IPS DF 19.7 (cell line): ENCODE measurements at places on chromosomes 2 and 18.
A peak's percentile ranks its signal among the peaks of the same experiment; 100 is the strongest.

DNA sequence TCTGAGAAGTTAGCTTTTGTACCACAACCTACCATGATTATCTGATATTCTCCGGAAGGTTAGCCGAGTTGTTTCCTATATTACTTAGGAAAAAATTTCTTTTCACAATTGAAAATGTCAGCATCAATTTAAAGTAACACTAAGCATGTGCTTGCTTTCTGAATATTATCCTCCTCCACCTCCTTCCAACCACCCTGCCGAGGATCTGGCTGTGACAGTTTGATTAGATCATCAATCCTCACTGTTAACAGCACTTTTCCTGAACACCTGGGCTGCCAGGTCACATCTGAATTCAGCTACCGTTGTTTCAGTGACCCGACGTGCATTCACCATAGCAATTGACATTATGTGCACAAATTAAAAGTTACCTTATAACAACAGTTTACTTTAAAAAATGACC is 207.0 kb downstream of the ZNF407 start:
- DNase-seq = no peak

DNA sequence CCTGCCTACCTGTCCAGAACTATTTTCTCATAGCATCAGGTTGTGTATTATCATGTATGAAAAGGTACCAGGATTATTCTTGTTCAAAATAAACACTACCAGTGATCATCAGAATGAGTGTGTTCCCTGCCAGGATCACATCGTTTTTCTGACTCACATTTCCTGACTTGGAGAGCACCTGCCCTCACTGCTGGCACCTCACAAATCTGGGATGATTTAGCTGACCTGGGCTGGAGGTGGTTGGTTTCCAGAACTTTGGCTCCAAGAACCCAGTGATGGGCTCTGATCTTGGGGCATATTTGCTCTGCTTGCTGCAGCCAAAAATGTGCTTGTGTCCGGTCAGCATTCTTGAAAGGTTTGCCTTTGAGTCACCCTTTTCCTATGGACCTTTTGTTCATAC is 836.3 kb upstream of the ACVR2A start:
- no peak for DNase-seq

- DNase-seq = no peak
These were observed 61.5 kb upstream of the PPM1B start for GRCh38 chr2:44107086-44107740.

DNA sequence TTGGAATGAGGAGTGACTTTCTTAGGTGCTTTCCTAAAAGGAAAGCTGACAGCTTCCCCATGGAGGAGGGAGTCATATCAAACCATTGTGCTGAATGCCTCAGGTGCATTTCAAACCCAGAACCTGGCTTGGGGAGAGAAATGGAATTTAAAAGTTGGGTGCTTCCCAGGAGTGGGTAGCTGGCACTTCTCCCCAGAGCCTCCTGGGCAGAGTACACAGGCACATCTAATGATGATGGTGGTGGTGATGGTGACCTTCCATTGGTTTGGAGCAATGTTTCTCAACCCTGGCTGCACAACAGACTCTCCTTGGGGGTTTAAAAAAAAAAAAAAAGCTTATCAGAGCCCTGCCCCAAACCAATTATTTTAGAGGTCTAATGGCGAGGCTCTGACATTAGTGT is 8.3 kb downstream of the FOSL2 start:
- DNase-seq = no peak

- DNase-seq = no peak
These were observed 23.3 kb upstream of the MTA3 start for GRCh38 chr2:42545023-42545721.

DNA sequence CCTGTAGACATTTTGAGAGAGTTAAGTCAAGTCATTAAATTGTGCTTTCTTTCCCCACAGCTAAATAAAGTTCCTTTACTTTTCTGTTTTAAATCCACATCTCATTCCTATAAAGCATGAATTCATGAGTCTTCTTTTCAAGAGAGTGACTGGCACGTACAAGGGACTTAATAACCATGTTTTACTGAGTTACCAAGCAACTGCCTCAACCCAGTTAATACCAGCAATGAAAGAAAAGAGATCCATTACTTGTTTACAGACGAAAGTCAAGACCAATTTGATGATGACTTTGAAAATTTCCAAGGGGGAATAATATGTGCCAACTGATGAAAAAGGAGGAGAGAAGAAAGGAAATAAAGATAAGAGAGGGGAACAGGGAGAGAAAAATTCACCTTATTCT is 1082.5 kb upstream of the GYPC start:
- no peak for DNase-seq

- DNase-seq = no peak
These were observed 512.9 kb upstream of the ID2 start for GRCh38 chr2:8168876-8169424.

GRCh38 chr2:122927710-122928557 is 1097.2 kb upstream of the CNTNAP5 start:
- DNase-seq = peak; percentile 56

DNA sequence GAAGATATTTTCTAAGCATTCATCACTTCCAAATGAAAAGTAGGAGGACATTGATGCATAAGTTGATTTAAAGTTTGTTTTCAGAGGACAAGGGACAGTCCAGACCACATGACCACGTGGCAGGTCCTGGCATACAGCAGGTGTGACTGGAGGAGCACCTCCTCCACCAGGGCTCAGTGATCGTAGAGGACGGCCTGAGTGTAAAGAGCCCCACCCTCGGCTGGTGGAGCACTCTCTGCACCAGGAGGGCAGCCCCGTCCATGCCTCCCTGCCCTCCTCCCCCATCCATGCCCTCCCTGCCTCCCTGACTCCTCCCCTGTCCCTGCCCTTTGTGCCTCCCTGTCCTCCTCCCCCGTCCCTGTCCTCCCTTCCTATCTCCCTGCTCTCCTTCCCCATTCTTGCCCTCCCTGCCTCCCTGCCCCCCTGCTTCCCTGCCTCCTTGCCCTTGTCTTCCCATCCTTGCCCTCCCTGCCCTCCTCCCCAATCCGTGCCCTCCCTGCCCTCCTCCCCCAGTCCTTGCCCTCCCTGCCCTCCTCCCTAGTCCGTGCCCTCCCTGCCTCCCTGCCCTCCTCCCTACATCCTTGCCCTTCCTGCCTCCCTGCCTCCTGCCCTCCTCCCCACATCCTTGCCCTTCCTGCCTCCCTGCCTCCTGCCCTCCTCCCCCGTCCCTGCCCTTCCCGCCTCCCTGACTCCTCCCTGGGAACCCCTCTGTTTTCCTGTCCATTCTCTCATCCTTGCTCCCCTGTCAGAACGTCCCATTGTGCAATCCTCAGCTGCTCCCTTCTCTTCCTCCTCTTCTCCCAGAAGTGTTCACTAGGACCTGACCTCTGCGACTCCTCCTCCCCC is 47.9 kb downstream of the ANKMY1 start:
- DNase-seq = no peak

- no peak for DNase-seq
These were observed 31.9 kb downstream of the EXOC6B start for GRCh38 chr2:72793798-72794440.

DNA sequence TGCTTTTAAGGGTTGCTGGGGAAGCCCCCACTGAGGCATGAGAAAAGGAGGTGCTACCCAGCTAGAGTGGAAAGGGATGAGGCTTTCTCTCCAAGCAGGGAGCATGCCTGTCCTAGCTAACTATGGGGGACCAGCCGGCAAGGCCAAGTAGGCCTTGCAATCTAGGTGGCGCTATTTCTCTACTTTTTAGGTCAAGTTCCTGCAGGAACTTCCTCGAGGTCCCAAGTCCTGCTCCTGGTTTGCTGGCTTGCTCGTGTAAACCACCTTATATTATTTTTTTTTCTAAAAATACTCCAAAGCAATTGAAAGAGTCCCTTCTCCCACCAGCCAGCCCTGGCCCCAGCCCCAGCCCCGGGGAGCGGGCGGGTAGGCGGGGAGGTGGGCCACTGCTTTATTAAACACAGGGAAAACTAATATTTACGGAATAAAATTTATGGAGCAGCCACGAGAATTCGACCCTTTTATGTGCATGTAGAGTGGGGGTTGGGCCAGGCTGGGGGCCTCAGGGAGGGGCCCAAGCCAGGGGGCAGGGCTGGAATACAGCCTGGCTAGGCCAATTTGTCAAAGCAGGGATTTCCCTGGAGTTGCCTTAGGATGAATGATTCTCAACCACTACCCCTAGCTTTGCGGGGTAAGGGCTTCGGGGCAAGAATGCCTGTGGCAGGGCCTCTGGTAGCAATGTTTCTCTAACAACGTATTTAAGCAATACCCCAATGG is 12.8 kb upstream of the IHH start:
- peak; percentile 57 for DNase-seq

DNA sequence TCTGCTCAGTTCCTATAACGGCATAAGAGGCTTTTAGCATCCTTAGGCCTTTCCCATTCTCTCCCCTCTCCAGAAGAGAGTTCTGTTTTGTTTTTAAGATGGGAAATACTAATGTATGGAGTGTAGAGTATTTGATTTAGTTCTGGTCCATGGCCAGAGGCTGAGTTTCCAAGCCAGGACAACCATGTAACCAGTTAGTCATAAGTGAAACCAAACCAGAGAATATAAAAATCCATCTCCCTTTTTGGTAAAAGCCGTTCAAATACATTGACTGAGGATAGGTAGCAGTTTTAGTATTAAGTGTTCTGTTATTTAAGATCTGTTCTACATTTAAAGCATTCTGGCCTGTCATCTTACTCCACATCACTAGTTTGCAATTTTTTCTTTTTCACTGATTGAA is 3.1 kb downstream of the PSMD1 start:
- no peak for DNase-seq

DNA sequence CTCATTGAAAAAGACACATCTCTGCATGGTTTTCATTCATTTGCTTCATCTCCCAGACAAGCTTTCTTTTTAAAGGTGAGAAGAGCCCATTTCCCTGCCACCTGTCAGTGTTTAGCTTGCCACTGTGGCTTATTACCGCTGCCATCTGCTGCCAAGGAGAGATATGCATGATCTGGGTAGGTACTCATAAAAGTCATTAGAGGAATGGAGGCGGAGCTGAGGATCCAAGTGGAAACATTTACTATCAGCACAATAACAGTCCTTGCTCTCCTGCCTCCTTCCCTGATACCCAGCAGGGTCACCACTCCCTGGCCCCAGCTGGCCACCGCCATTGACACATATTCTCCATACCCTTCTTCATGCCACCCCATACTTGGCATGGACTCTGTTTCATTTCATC is 390.4 kb downstream of the TSN start:
- no peak for DNase-seq

GRCh38 chr18:2706903-2707302 is 51.4 kb downstream of the SMCHD1 start:
- peak; percentile 7 for DNase-seq

GRCh38 chr2:170850251-170850650 is 33.6 kb downstream of the GAD1 start:
- no peak for DNase-seq

GRCh38 chr2:70226781-70227180 is 21.6 kb downstream of the TIA1 start:
- DNase-seq = no peak

DNA sequence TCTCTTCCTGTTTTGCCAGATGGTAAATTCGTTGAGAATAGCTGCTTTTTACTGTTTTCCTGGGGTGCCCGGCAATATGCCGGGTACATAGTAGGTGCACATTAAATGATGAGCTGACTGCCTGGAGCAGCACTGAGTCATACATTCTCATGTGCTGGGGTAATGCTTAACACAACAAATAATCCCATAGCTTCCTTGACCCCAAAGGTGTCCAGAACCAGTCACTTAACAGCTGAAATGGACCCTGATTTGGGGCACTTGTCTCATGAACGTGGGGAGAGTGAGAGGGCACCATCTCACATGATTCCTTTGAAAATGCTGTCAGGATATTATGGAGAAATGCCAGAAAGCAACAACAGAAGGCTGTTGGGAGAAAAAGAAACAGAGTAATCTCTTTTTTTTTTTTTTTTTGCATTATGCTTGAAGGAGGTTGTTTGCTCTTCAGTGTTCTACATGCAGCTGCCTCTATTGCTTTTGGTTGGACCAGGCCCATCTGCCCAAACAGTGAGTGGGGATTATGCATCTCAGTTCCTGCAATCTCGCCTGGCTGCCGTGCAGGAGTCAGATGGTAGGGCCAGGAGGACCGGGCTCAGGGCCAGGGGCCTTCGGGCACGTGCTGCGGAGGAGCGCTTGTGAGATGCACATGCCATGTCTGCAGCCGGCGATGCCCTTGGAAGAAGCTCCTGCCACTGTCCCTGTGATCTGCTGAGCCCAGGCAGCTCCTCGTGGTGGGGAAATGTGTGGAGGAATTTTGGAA is 162.1 kb downstream of the SH3RF3 start:
- DNase-seq = no peak

DNA sequence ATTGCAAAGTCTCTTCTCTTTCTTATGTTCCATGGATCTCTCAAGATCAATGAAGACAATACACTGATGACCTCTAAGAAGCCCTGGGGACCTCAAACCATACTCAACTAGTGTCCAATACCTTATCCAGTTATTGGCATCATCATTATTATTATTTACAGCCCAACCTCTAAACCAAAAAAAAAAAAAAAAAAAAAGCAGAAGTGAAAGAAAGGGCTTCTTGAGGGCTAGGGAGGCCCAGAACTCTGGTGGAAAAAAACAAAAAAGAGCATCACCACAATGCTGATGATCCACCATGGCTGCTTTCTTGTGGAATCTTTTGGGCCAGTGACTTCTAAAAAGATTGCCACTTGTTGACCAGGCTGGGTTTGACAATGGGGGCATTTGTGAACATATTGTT is 324.9 kb downstream of the LPIN1 start:
- DNase-seq = no peak

DNA sequence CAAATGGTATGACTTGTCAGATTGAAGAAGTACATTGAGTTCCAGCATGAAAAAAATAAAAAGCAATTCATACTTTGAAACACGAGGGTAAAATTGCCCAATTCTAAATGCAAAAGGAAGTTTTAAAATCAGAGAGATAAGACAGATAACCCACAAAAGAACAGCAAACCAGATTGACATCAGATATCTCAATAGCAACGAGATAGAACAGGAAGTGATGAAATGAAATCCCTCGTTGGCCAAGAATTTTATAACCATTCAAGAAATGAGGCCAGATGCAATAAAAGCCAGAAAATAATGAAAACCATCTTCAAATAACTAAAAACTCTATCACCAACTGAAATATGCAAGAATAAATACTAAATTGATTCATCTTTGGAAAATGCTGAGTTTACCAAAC is 172.8 kb downstream of the CD226 start:
- DNase-seq = no peak

DNA sequence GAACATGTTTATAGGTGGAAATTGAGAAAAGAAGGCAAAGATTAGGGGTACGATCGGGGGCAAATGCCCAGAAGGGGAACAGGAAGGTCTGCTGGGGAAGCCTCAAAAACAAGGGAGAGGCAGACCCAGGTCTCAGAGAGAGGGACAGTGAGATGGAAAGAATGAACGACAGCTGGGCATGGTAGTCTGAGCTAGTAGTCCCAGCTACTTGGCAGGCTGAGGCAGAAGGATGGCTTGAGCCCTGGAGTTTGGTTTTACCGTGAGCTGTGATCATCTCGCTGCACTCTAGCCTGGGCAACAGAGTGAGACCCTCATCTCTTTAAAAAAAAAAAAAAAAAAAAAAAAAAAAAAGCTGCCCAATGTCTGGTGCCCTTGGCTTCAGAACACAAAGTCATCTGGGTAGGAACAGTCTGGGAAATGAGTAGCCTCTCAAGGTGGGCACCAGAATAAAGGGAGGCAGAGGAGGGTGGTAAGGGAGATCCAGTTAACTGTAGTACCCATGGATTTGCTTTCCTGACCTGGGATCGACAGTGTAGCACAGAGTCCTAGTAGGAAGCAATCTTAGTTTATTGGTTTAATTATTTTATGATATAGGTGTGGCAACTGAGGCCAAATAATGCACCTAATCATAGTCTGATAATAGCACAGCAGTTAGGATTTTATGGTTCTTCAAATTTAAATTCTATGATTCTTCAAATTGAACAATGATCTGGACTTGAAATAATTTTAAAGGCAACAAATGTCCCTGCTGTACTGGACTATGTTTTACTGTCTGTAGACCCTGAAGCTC is 3.5 kb downstream of the RRM2 start:
- DNase-seq = no peak
